Activated CD4-positive, alpha-beta T cell treated with anti-CD3 and anti-CD28 coated beads, Interleukin-2, amount 10 ng/mL, durations not matched to agents 24 days and 14 days (primary cell): ENCODE measurements at places on chromosomes 5 and 9. TPM values are rescaled to one million over a fixed set of nuclear protein-coding genes. Genes with fewer than 3 reads are reported as not detected.
A peak's percentile ranks its signal among the peaks of the same experiment; 100 is the strongest.

The FOXD4L4 gene
- total RNA-seq = not detected in 2 replicates

The GBGT1 gene
- 6.8 and 8.2 TPM in 2 replicates for total RNA-seq

The RNF183 gene
- total RNA-seq = 0.12 TPM in 1 of 2 replicates, not detected in the other

The HTR1A gene
- total RNA-seq = not detected in 2 replicates

The SLC23A1 gene
- 1.8 and 2.1 TPM in 2 replicates for total RNA-seq

- DNase-seq = no peak
Measured at GRCh38 chr5:7638456-7638855, 212.5 kb downstream of the CFAP90 start.

DNA sequence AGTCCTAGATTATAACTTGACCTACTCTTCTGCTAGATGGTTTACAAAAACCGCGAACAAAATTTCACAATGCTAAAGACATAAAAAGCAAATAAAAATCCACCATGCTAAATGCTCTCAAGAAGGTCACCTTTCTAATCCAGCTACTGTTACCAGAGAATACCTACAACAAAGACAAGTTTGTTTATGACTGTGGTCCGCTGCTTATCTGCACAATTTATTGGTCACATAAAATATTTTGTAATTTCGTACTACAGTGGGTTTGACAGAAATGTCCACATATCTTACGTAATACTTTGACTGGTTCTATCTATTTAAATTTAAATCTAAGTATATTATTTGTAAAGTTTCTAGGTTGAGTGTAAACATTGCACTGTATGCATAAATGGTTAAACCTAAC, 257.6 kb upstream of the ZNF608 start:
- no peak for DNase-seq

DNA sequence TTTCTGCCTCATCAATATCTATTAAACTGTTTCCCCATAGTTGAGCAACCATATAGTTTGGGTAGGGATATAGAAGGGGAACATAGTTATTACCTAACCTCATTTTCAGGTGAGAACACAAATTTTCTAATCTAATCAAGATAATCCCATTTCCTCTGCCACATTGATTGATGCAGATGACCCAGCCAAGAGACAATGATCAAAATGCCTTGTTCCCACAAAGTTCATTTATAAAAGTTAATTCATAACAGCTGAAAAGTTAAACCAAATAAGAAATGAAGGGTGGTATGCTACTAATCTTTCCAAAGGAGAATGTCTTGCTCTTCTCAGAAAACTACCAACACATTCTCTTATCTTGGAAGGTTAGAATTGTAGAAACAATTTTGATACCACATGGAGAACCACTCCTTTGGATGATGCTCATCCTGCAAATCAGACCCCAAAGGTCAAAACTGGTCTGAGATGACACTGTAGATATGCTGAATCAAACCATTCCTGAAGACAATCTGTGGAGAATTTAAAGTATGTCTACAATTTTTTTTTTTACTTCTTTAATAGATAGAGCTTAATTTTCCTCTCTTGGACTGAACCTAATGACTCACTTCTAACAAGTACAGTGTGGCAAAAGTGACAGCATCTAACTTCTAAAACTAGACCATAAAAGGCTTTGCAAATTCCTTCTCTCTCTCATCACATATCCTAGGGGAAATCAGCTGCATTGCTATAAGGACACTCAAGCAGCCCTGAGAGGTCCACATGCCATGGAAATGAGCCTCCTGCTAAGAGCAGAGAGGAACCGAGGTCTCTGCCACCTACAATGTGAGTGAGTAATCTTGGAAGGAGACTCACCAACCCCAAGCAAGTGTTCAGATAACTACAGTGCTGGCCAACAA, 586.7 kb upstream of the TUSC1 start:
- no peak for DNase-seq

- no peak for DNase-seq
Measured at GRCh38 chr5:59055745-59056448, 473.0 kb downstream of the RAB3C start.

DNA sequence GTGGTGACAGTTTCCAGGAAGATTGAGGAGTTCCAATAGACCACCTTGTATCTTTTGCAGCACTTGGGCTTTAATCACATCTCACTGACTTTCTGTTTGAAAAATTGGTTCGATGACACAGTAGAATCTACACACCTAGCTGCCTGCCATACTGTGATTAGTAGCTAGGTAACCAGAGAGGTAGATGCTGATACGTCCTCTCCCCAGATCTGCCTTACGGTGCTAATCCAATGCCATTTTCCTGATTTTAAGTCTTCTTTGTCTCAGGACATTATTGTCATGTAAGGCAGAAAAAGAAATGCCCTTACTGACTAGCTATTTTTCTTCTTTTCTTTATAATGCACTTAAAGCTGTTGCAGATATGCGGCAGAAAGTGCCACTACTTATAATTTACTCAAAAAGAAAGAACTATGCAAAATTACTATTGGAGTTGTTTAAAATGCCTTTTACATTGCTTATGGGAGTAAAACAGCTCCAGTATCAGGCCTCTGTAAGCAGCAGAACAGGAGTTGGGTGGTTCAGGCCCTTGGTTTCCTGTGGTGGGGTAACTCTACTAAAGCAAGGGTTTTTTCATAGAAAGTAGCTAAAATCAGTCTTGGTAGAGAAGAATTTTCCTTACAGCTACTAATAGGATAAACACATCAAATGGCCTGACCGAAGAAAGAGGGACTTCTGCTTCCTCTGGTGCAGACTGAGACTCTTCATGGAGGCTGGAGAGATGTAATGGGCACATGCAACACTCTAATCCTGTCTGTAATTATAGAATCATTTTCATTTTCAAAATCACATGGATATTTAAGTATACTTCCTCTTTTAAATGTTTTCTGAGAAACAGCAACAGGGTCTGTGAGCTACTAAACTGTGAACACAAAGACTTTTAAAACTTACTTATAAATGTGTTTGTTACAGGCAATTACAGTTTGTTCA, 177.2 kb downstream of the MAPKAP1 start:
- DNase-seq = peak; percentile 64

DNA sequence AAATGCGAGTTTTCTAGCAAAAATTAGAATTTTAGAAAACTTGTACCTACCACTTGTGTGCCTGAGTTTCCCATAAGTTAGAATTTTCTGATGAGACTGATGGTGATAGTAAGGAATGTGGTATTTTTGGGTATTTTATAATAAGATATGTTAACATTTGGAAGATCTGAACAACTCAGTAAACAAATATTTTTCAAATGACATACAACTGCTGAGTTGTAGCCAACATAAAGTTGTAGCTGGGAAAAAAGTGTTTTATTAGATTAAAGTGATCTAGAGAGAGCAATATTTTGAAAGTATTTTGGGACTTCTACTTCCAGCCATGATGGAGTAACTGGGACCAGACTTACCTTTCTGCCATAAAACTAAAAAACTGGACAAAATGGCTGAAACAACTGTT, 37.9 kb downstream of the GEMIN5 start:
- DNase-seq = no peak

DNA sequence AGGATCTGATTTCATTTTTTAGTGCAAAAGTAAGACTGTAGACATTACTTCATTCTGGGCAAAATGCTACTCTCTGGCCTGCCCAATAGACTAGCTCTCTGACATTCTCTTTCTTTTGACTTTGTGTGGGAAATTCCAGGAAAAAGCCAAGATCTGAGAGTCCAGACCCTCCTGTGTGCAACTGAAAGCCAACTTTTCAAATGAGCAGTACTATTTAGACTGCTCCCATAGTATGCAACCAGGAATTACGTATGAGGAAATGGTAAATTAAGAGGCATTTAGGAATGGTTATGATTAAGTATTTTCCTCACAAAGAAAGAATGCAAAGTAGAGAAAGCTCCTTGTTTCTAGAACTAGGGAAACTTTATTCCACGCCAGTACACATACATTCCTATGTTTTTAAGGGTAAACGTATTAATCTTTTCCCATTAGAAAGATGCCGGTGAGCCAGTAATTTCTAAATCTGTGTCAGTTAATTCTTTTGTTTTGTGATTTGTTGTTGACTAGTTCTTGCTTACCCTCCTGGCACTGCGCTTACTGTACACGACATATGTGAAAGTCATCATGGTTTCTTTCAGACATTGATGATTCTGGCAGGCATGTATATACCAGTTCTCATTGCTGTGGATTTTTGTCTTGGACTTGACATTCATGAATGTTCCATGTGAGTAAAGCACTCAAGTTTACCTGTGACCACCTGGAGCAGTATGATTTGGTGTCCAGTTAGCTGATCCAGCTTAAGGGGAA, 56.0 kb downstream of the AOPEP start:
- no peak for DNase-seq

DNA sequence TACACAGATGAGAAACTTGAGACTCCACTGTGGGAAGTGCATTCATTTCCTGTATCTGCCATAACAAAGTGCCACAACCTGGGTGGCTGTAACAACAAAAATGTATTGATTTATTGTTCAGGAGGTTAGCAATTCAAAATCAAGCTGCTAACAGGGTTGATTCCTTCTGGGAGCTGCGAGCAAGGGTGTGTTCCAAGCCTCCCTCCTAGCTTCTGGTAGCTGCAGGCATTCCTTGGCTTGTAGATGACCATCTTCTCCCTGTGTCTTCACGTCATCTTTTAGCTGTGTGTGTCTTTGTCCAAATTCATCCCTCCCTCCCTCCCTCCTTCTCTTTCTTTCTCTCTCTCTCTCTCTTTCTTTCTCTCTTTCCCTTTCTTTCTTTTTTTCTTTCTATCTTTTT, 258.1 kb downstream of the MSX2 start:
- DNase-seq = no peak

GRCh38 chr5:113194125-113194524, 217.5 kb downstream of the DCP2 start:
- DNase-seq = no peak

DNA sequence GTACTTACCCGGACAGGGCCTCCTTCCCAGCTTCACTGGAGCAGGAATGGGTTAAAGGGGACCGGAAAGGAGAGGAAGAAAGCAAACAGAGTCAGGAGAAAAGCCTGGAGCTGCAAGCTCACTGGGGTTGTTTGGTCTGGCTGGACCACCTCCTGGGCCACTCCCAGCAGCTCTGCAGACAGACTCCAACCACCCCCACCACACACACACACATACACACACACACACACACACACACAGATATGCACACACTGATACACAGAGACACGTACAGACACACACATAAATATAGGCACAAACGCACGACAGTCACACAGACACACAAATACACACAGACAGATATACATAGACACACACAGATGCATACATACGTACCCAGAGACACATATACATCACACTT, 34.9 kb upstream of the SYNPO start:
- DNase-seq = no peak

DNA sequence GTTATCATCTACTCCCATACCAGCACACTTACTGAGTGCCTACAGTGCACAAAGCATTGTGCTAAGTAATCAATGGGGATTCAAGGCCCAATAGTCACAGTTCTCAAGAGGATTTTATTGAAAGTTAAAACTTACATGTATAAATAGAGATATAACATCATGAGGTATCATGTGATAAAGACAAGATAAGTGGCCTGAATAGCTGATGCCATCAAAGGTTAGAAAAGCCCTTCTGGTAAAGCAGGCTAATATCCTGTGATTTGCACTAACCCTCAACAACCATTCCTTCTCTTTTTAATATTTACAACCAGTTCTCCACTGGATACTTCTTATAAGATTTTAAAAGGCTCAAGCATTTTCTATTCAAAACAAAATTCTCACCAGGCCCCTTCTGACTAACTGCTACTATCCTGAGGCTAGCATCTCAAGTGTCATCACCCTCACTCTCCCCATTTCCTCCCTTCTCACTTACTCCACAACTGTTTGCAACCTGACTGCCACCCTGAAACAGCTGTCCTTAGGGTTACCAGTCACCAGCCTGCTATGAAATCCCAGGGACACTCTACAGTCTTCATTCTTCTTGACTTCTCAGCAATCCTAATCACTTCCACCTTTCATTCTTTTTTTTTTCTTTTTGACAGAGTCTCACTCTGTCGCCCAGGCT, 377.9 kb downstream of the ENC1 start:
- no peak for DNase-seq

DNA sequence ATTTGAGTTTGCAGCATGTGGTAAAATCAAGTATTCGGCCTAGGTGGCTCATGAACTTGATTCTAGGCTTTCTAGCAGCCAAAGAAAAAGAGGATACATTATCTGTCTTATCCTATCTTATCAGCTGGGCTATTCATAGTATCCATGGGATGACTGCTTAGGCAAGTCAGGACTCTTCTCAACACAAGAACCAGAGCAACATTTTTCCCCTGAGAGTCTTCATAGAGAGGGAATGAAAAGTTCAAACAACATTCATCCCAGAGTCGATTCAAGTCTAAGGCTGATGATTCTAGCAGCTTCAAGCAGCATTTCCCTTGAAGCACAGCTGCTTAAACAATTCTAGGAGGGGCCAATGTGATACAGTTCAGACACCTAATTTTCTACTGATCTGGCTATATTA, 3.0 kb downstream of the S100Z start:
- no peak for DNase-seq

DNA sequence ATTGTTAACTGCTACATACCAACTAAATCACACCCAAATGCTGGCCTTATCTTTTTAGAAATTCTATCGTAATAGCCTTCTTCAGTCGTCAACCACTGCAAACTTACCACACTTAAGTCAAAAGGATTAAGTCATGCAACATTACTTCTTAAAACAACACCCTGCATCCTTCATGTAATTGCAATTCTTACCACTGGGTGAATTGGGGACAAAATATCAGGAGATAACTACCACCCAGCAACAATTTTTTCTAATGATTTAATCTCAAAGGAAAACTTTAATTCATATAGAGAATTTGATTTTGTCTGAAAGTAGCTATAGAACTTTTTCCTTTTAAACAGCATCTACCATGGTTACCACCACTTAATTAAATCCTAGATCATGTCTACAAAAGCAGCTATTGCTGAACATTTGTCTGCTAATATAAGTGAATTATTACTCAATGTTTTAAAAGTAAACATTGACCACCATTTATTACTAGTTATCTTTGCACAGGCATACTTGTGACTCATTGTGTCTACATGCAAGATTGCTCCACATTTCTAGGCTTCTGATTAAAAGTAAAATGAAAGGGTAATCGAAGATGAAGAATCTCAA, 10.5 kb downstream of the MLLT3 start:
- no peak for DNase-seq

GRCh38 chr5:66197764-66198405, 53.8 kb downstream of the SREK1 start:
- DNase-seq = no peak

- DNase-seq = no peak
Measured at GRCh38 chr5:24598956-24599355, 45.8 kb downstream of the CDH10 start.
